ENCODE measurements at places on chromosomes 2 and 18.
A peak's percentile ranks its signal among the peaks of the same experiment; 100 is the strongest.

GRCh38 chr2:49286045-49286444, 131.7 kb upstream of the FSHR start:
- DNase-seq: no peak

- no peak for DNase-seq
These were observed 600.6 kb upstream of the SALL3 start for GRCh38 chr18:78378983-78379382.

- DNase-seq: no peak
These were observed 117.3 kb downstream of the PLB1 start for GRCh38 chr2:28613186-28613585.

GRCh38 chr2:39805936-39806608, 27.0 kb upstream of the THUMPD2 start:
- DNase-seq: no peak

GRCh38 chr18:697012-697411, 15.4 kb downstream of the ENOSF1 start:
- no peak for DNase-seq

GRCh38 chr2:232537499-232537898, 2.0 kb upstream of the CHRNG start:
- DNase-seq: no peak

DNA sequence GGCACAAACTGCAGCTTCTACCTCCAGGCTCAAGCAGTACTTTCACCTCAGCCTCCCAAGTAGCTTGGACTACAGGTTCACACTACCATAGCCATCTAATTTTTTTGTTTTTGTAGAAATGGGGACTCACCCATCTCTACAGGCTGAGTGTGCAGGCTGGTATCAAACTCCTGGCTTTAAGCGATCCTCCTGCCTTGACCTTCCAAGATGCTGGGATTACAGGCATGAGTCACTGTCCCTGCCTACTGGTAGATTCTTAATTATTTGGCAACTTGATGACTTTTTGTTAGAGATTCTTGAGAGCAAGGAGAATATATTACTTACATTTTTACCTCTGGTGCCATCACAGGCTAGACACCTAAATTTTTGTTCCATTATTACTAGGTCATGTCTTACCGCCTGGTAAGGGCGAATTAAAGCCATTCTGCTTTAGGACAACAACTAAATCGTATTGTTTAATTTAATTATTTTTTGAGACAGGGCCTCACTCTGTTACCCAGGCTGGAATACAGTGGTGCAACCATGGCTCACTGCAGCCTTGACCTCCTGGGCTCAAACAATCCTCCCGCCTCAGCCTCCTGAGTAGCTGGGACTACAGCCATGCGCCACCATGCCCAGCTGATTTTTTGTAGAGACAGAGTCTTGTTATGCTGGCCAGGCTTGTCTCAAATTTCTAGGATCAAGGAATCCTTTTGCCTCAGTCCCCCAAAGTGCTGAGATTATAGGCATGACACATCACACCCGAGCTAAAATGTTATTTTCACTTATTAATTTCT, 15.7 kb downstream of the DYNC1I2 start:
- DNase-seq: no peak

DNA sequence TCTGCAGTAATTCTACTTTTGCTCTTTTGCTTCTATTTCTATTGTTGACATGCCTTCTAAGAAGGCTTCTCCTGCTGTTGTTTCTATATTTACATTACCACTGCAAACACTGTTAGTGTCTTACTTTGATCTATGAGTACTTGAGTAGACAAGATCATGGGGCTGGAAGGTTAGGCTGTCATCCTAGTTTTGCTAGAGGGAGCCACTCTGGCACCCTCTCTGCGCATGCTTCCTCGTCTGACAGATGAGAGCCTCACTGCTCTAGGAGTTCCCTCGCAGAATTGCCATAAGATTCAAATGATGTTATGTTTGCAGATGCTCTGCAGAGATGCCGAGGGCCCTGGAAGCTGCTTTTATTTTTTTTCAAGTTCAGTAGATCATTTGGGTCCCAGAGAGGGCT, 185.6 kb downstream of the RNF144A start:
- DNase-seq: no peak

DNA sequence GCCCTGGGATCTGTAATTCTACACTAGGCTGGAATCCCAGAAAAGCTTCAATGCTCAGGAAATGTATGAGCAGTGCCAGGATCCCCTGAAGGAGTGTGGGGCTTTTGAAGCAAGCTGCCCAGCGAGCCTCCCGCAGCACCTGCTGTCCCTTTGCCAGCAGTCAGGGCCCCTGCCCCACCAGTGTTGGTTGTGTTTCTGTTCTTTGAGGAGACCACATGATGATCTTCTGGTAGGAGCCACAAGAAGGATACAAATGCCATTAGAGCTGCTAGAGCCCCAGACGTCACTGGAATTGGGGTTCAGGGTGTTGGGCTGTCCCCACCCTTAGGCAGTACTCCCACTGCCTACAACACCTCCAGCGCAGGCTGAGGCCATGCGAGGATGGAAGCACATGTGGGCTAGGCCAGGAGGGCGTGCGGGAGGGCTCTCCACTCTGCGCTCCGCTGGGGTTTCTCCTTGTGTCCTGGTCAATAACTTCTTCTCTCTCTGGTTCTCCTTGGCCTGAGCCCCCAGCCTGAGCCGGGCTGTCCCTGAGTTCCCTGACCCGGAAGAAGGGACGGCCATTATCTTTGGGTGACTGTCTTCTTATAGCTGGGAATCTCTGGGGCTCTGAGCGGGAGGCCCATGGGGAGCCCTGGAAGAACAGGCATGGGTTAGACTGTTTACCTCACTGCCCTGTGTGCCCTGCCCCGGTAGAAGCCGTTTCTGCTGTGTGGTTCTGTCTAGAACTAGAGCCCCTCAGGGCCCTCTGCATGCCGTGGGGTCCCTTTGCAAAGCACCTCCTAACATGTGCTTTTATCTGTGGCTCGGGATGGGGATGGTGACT, 73.9 kb downstream of the LRRFIP1 start:
- DNase-seq: no peak

GRCh38 chr2:217790195-217790594, 212.6 kb downstream of the TNS1 start:
- no peak for DNase-seq

GRCh38 chr18:11149441-11150270, at the start of gene PIEZO2:
PIEZO2 (minus strand) TSS chr18:11149569; CDS start chr18:11148588, 981 bp downstream.
- DNase-seq: peak; percentile 90

DNA sequence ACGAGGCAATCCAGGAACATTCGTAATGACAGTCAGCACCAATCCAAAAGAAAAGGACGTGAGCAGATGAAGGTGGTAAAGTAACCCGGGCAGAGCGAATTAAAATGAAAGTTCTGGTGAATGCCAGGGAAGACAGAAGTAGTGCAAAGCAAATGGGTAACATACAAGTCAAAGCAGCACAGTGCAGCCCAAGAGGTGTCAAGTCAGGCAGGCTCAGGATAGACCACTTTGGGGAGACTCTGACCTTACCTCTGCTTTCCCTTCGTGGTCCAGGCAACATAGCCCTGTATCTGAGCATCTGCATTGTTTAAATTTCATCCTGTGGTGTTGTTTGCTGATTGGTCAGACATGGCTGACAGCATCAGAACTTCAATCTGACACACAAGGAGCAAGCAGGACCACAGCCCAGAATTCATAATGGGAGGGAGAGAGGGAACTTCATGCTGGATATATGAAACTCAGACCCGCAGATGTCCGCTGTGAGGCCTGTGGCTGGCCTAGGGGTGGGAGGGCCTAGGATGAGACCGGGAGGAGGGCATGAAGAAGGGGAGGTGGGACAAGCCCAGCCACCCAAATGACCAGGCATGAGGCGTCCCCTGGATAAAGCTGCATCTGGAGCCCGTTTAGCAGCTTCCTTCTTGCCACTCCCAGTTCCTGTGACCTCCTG, 285.7 kb downstream of the TCF4 start:
- no peak for DNase-seq

DNA sequence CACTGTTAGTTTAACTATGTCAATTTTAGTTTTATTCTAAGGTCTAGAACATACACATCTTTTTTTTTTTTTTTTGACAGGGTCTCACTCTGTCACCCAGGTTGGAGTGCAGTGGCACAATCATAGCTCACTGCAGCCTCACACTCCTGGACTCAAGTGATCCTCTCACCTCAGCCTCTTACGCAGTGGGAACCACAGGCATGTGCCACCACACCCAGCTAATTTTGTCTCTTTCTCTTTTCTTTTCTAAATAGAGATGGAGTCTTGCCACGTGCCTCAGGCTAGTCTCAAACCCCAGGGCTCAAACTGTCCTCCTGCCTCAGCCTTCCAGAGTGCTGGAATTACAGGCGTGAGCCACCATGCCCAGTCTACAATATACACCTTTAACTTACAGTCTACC, 69.5 kb upstream of the CHRNA1 start:
- DNase-seq: peak; percentile 36

DNA sequence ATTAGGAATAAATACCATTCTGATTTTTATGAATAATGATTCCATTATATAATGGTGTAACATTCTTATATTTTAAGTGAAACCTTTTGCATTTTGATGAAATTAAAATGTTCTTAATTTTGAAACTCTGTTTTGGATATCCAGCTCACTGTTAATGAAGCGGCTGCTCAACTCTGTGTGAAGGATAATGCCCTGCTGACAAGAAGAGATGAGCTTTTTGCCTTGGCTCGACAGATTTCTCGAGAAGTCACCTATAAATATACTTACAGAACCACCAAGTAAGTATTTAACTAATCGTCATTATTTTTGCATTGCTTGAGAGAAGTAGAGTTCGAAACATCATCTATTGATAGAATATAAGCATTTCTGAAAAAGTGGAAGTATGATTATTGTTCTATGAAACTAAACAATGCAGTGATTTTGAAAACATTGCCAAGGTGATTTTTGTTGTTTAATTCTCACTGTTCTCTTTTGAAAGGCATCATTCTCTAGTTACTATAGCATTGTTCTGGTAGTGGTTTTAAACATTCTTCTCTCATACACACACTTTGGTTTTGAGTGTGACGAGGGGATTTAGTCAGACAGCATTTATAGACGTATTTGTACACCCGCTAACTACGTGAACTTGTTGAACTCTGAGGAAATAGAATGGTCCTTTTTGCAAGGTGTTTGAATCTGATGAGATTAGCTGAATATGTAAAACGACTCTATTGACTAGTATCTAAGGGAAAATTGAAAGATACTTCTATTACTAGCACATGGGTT, 21.5 kb downstream of the NAB1 start:
- DNase-seq: no peak

DNA sequence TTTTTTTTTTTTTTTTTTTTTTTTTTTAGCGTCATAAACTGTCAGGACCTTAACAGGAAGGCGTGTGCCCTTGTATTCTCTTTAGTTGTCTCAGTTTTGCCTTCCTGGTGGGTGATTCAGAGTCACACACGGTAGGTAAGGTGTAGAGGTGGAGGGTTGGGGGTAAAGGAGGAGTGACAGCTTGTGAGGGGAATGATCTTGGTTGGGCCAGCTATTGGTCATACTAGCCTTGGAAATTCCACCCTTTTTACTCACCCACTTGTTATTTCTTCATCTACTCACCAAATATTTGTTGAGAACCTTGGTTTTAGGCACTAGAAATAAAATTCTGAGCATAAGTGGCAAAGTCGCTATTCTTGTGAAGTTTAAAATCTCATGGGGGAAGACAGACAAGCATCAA, 22.2 kb downstream of the SMIM21 start:
- no peak for DNase-seq

DNA sequence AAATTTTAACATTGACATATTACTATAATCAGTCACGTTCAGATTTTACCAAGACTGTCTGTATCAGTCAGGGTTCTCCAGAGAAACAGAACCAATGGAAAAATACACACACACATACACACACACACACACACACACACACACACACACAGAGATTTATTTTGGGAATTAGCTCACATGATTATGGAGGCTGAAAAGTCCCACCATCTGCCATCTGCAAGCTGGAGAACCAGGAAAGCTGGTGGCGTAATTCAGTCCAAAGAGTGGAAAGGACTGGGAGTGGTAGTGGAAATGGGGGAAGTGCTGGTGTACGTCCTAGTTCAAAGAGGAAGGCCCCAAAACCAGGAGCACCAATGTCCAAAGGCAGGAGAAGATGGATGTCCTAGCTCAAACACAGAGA, 166.4 kb downstream of the AKAIN1 start:
- DNase-seq: no peak

DNA sequence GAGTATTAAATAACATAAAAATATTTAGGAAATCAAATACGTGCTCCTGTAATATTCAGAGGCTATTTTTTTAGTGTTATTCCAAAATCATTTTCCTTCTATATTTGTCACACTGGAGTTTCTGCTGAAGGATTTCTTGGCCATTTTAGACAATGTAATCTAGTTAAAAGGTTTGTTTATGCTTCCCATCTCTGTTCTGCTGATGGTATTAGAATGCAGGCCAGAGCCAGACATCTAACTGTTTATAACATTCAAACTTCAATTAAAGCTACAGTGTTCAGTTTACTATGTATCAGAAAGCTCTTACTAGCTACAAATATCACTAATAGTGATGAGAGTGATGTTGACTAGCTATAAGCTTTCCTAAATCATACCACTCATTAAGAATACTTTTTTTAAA, 7.9 kb downstream of the MBD5 start:
- no peak for DNase-seq

GRCh38 chr2:27737676-27738348, 33.7 kb upstream of the MRPL33 start:
- DNase-seq: no peak

DNA sequence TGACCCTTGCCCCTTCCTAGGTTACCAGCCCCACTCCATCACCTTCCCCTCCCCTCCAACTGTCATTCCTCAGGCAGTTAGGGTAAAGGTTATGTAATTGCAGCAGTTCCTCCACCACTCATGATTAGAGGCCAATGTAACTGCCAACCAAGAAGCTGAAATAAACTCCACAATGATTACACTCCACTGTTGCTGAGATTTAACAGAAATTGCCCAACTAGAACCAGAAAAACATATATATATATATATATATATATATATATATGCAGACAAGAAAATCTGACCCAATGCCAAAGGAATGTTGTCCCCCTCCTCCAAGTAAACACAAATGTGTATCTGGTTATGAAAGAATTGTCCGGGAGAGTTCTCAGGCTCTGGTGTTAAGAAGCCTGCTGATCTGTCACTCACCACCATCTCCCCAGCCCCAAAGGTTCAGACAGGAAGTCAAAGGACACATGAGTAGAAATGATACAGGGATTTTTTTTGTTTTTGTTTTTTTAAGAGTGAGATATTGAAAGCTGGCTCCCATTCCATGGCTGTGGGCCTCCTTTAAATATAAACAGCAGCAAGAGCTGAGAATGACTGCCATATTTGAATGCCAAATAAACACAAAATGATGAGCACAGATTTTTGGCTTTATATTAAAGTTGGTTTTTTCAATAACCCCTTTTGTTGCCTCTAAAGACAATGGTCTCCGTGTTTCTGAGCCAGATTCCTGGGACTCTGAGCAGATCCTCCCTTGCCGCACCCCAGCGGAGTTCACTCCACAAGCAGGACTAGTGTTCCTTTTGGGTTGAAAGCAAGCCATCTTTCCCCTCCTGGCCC, 127.2 kb upstream of the MAPRE2 start:
- peak; percentile 18 for DNase-seq

GRCh38 chr2:233096006-233096405, 35.9 kb downstream of the INPP5D start:
- DNase-seq: no peak

GRCh38 chr2:235960011-235960715, 208.0 kb downstream of the GBX2 start:
- DNase-seq: no peak
